ENCODE measurements at places on chromosomes 3 and 15.

DNA sequence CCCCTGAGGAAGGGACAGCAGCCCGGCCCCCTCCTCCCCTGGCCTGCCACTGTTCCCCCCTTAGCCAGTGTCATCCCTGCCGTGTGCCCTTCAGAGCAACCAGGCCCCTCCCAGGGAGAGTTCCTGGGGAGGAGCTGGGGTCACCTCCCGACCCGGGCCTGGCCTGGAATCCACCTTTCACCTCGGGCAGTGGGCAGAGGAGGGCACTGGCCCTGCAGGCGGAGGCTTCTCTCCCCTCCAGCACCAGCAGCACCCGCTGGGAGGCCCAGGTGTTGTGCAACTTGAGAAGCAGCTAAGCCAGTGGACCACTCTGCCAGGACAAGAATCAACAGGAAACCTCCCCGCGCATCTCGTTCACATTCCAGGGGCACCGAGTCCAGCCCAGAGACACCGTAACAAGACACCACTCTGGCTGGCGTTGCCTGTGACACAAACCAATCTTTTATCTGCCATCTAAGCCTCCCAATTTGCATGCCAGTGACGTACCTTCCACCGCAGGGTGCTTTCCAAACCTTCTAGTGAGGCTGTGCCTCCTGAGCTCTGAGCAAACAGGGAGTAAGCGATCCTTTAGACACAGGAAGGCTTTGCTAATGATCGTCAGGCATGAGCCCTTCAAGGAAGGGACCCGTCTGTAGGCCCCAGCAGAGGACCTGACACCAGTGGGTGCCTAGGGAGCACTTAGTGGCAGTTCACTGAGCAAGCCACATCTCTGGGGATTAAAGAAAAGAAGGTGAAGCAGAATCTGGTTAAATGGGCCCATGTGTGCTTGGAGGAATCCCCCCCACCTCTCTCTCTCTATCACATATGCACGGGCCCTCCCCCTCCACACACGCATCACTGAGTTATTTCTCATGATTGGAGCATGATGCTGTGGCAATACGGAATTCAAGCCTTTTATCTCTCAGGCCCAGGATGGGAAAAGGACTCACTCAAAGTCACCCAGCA is 98.9 kb upstream of the TLE3 start:
- peak; percentile 93 for DNase-seq

- no peak for DNase-seq
Measured at GRCh38 chr3:170734043-170734734, 135.8 kb downstream of the RPL22L1 start.

- peak; percentile 59 for DNase-seq
Measured at GRCh38 chr3:156795890-156796481, 30.2 kb upstream of the LEKR1 start.

DNA sequence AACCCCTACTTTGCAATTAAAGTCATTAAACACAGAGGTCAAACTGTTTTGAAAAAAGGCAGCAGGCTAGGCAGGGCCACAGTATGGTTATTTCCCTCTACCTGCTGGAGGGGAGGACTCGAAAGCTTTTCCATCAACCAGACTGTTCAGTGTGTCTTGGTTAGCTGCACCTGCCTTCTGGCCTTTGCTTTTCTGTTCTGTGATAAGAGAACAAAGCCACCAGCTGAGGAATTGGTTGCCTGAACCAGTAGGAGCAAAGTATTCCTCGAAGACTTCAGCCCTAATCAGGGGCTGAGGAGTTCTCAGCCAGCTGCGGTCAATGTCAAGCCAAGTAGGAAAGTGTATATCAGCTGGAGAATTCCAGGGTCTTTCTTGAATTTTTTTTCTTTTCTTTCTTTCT is 132.5 kb downstream of the SOX2 start:
- no peak for DNase-seq

DNA sequence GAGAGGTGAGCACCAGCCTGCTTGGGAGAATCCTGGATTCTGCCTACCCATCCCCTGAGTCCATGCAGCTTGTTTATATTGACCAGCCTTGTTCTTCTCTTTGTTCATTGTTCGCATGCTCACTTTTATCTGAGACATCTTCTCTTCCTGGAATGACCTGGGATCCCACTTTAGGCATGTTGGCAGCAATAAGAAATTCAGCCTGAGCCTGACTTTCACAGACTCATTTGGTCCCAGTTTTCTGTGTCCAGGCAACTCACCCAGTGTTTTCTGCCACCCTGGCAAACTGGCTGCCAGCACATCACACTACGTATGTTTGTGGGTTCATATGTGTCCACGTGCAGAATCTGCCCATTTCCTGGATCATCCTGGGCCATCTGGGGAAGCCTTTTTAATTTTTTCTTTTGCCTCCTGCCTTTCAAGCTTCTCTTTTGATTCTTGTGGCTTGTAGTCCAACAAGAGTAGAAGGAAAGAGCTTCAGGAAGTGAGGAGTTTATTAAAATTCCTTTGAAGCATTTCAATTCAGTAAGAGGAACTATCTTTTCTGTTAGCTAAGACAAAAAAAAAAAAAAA is 199.9 kb downstream of the FNDC3B start:
- DNase-seq = no peak

DNA sequence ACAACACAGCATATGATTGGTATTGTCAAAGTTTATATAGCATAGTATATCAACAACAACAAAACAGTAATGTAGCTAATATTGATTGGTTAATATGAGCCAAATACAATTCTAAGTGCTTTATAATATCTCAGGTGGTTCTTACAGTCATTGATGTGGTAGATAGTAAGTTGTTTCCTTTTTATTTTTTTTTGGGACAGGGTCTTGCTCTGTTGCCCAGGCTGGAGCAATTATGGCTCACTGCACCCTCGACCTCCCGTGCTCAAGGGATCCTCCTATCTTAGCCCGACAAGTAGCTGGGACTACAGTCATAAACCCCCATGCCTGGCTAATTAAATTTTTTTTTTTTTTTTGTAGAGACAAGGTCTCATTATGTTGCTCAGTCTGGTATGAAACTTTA is 2.7 kb downstream of the RNF13 start:
- no peak for DNase-seq

GRCh38 chr15:85329561-85330422 is 50.6 kb upstream of the AKAP13 start:
- peak; percentile 74 for DNase-seq

DNA sequence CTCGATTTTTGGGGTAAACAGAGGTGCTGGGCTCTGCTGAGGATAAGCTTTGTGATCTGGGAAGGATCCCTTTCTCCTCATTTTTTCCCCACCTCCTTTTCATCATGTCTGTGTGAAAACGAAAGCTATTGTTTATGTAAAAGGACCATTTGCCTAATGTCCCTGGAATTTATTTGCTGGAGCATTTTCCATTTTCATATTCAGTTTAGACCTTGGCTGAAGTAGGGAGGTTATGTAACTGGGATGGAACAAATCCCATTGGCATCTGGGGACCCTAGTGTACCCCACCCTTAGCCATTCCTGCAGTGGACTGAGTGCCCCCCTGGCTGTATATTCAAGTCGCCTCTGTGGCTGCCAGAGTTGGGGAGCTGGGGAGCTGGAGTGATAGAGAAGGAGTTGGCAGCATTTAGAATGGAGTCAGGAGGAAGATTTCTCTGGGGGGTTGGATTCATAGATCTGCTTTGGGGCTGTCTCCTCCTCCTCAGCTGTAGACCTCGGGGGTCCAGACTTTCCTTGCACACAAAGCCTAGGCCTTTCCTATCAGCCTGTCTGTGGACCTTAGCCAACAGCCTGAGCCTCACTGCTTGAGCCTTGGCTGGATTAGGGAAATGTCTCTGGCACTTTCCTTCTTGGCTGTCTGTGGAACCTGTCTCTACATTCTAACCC is 270.4 kb upstream of the CTDSPL start:
- DNase-seq = no peak

All from astrocyte of the spinal cord (primary cell).